ENCODE measurements at places on chromosomes 13 and 19.

- DNase-seq: no peak
Measured at GRCh38 chr13:74747186-74747955, 613.2 kb upstream of the KLF12 start.

- no peak for DNase-seq
Measured at GRCh38 chr13:71213252-71213821, 653.7 kb downstream of the DACH1 start.

- no peak for DNase-seq
Measured at GRCh38 chr19:18507021-18507726, 14.7 kb downstream of the ELL start.

DNA sequence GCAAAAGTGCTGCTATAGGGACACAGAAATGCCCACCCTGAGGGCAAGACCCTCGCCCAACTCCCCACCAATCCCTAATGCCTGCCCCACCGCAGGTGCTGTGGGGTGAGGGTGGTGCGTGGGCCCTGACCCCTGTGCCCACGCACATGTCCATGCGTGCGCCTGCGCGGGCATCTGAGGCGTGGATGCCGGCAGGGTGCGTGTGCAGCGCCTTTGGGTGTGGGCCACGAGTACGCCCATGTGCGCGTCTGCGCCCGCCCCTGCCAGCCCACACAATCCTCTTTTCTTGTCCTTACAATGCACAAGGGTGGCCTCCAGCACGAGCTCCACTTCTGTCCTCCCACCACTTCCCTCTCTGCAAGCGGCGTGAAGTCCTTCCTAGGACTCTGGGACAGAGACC is 14.3 kb downstream of the FUT6 start:
- no peak for DNase-seq

DNA sequence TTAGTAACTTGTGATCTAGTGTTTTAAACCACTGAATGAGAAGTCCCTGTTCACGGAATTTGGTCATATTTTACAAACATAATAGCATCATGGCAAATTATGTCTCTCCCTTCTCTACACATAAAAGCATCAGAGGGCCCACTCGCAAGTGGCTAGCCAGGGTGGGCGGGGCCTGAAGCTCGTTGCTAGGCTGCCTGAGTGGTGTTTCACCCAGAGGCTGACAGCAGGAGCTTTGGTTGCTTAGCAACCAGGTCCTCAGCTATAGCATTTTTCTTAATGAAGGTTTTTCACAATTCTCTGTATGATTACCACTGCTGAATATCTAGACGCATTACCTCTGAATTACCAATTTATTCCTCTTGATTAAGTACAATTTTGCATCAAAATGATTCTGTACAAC is 126.5 kb downstream of the NALCN start:
- DNase-seq: no peak

DNA sequence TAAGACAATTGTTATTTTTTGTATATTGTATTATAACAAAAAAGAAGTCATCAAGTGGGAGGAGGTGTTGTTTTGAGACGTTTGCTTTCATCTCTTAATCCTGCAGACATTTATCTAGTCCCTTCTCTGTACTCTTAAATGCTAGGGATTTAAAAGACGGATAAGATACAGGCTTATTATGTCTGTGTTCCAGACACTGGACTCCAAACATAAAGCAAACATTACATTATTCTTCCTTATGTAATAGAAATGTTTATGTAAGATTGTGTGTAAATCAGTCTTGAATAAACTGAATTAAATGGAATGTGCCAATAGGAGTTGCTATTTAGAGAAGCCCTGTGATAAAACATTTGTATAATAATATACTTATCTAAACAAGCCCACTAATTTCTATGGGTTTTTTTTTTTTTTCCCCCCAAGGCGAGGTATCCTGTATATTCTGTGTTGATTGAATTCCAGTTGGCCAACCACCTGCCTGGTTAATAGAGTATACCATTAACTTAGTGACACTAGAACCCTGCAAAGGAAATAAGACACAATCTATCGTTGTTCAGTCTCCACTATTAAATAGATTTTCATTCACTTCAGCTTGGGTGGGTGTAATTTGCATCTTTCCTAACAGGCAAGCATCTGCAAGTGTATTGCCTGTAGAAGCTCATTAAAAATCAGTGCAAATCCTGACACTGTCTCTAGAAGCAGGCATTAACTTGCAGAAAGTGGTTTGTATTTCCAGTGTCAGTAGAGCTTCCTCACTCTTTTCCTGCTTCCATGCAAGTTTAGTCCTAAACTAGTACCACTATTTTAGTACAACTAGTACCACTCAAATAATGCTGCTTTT is 69.0 kb downstream of the LRCH1 start:
- DNase-seq: no peak

DNA sequence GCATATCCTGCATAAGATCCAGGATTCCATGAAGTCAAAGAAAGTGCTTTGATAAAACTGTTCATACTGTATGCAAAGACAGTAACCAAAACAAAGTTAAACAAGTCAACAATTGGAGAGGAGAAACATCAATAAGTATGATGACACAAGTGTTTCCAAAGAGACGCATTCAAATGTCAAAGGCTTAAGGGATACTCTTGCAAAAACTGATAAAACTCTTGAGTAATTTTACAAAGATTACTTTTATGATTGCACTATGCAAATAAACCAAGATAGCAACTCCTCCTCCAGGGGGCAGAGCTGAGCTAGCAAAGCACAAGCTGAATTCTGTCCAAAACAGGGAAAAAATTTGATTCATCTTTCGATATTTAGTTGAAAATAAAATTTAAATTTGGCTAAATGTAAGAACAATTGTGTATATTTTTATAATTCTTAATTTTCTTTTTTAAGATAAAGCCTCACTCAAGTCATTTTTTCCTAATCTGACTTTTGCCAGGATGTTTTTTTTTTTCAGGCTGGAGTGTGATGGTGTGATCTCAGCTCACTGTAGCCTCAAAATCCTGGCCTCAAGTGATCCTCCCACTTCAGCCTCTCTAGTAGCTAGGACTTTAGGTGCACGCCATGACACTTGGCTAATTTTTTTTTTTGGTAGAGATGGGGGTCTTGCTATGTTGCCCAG is 84.0 kb downstream of the MZT1 start:
- peak; percentile 54 for DNase-seq

GRCh38 chr13:98998831-98999638 is 21.2 kb upstream of the DOCK9 start:
- DNase-seq: no peak

- no peak for DNase-seq
Measured at GRCh38 chr19:10936661-10937084, 8.1 kb downstream of the TIMM29 start.

- DNase-seq: no peak
Measured at GRCh38 chr13:50678464-50679162, 164.9 kb downstream of the DLEU7 start.

- no peak for DNase-seq
Measured at GRCh38 chr13:57638186-57638890, 6.8 kb downstream of the PCDH17 start.

GRCh38 chr13:77429320-77430142 is 102.6 kb upstream of the MYCBP2 start:
- no peak for DNase-seq

GRCh38 chr19:49520705-49521319 is 7.0 kb upstream of the RCN3 start:
- no peak for DNase-seq

DNA sequence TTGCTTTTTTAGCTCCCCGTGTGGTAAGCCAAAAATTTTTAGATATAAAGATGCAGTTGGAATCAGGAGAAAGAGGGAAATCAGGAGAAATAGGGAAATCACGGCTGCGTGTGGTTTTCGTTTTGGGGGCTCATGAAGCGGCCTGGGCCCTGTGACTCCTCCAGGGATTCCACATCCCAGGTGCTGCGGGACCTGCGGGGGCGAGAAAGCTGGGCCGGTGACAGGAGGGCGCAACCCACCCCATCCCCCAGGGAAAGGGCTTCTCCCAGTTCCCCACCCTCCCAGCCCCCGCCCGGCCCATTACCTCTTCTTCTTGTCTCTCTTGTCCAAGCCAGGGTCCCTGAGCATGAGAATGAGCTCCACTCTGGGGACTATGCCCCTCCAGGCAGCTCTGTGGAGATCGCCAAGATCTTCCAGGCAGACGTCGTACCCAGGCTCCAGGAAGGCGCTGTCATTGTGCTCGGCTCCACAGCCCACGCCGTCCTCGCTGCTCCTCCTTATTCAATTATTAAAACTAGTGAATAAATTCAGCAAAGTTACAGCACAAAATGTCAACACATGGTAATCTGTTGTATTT is 111.0 kb downstream of the MRPL57 start:
- DNase-seq: no peak

DNA sequence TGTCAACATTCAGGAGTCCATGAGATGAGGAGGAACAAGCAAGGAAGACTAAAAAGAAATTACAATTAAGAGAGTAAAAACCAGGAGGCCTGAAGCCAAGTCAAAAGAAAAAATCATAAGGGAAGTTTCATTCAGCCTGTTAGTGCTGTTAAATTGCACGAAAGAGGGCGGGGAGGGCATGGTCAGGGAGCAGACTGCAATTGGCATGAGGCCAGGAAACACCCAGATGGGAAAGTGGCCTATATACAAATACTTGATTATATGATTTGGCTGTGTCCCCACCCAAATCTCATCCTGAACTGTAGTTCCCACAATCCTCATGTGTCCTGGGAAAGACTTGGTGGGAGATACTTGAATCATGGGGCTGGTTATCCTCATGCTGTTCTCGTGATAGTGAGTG is 43.9 kb downstream of the TNFSF13B start:
- DNase-seq: no peak

DNA sequence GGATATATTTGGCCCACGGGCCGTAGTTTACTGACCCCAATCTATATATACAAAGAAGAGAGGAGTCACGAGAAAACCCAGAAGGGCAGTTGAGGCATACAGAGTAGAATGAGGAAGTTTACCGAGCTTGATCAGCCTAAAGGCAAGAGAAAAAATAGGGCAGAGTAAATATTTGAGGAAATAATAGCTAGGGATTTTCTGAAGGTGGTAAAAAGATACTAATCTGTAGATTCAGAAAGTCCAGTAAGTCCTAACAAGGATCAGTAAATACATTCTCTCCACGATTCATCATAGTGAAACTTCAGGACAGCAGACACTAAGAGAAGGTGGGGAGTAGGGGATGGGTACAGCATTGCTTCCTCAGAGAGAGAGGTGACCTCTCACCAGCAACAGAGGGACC is 248.1 kb downstream of the ATP8A2 start:
- no peak for DNase-seq

DNA sequence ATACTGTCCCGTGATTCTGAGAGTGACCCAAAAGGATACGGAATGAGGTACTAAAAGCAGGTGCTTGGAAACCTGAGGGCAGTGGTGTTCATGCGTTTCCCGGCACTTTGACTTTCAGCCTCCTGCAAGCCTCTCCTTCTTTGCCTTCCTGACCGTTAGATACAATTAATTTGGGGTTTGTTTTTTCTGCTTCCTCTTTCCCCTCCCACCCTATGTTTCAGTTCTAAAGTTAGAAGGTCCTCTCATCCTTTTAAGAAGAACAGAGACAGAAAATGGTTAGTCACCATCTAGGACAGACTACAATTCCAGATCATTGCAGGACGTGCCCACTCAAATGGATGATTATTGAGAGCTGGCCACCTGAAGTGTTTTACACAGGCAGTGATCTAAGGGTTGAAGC is 1.8 kb upstream of the LILRB4 start:
- DNase-seq: no peak

DNA sequence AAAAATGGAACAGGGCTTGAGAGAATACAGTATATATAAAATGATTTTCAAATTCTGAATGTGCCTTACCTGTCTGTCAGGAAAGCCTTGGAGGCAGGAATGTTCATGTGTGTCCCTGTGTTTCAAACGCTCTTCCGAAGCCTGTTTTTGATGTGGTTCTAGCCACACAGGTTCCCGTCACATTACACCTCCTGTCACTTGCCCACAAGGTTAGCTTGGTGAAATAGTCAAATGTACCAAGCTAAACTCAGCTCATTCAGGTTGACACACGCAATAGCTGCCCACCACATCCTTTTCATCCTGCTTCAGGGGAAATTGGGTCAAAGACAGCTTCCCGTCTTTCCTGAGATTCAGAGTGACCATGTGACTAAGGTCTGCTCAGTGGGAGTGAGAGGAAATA is 574.0 kb downstream of the EFNB2 start:
- no peak for DNase-seq

DNA sequence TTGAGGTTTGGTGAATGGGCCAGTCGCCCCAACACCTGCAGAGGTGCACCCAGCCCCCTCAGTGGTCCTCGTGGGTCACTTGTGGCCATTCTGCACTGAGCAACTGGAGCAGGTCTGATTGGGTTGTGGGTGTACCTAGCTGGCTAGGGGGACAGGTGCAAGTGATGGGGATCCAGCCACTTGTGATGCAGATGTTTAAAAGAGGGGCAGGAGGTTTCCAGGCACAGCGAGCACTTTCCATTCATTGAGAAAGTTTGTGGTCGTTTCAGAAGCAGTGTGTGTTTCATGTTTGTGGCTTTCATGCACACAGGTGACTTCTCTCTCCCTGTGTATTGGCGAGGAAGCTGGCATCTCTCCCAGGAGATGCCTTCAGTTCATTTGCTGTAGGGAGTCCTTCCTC is 34.7 kb downstream of the TSSK6 start:
- no peak for DNase-seq

DNA sequence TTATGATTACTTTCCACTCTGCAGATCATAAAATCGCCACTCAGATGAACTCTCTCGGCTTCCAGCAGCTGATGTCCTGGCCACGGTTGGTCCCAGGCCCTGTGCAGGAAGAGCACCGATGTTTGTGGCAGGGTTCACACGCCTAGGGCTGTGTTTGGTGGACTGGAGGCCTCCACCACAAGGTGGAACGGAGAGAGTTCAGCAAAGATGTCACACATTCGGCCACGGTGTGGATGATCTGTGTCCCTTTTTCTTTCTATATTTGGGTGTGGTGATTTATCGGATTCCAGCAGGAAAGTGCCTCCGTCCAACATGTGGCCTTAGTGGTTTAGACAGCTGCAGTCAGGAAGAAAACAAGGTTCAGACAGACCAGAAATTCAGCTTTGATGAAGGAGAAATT is 521 bp upstream of the SHISA2 start:
- DNase-seq: no peak

- no peak for DNase-seq
Measured at GRCh38 chr19:19381007-19381926, 24.2 kb upstream of the GATAD2A start.

Data from stimulated activated CD4-positive, alpha-beta T cell treated with anti-CD3 and anti-CD28 coated beads, Interleukin-12 subunit alpha, Interleukin-12 subunit beta, amount 100 ng/mL, for 24 hours (primary cell).